ENCODE measurements at places on chromosomes 16 and 17. TPM values are rescaled to one million over a fixed set of nuclear protein-coding genes. Genes with fewer than 3 reads are reported as not detected.

GRCh38 chr17:73157521-73157890 lies 7.3 kb upstream of the SSTR2 start:
- no peak for DNase-seq

GRCh38 chr16:57145046-57146021 lies 40.5 kb downstream of the PSME3IP1 start:
- DNase-seq: peak; percentile 73

GRCh38 chr17:60741031-60741430 lies 63.4 kb downstream of the BCAS3 start:
- DNase-seq: no peak

DNA sequence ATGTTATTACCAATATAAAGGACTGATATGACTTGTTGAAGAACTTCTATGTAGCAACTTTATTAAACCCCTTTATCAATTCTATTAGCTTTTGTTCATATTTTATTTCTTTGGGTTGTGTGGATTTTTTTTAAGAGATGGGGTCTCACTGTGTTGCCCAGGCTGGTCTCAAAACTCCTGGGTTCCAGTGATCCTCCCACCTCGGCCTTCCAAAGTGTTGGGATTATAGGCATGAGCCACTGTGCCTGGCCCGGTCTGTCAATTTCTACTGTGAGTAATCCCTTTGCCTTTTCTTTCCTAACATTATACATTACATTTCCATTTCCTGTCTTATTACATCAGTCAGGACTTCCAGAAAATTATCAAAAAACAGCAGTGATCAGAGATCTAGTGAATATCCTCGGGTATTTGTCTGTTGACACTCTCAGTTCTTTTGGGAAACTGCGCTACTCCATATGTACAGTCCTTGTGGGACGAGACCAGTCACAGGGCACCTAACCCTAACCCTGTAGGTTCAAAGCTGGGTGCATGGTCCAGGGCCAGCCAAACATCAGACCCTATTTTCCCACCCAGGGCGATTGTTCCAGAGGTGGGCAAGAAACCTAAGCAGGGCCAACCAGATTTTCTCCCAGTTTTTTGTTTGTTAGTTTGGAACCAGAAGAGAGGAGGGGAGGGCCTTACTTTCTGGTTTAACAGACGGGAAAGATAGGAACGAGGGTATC lies 1.7 kb upstream of the SLC47A1 start:
- DNase-seq: no peak

- DNase-seq: no peak
These were observed 1.1 kb downstream of the C17orf107 start for GRCh38 chr17:4900231-4901107.

DNA sequence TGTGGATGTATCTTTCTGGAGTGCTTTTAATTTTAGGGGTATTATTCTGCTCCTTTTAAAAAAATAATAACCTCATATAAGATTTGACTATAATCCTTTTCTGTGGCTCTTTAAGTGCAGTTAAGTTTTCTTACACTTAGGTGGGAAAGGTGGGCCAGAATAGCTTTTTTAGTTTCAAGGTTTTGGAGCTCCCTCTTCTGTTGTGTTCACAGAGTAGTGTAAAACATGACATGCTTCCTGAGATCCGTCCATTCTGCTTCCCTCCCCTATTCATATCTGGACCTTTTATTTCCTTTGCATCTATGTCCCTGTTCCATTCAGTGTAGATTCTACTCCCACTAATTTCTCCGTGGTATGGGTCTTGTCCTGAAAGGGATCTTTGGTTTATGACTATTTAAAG lies 12.8 kb downstream of the LRRC36 start:
- DNase-seq: no peak

DNA sequence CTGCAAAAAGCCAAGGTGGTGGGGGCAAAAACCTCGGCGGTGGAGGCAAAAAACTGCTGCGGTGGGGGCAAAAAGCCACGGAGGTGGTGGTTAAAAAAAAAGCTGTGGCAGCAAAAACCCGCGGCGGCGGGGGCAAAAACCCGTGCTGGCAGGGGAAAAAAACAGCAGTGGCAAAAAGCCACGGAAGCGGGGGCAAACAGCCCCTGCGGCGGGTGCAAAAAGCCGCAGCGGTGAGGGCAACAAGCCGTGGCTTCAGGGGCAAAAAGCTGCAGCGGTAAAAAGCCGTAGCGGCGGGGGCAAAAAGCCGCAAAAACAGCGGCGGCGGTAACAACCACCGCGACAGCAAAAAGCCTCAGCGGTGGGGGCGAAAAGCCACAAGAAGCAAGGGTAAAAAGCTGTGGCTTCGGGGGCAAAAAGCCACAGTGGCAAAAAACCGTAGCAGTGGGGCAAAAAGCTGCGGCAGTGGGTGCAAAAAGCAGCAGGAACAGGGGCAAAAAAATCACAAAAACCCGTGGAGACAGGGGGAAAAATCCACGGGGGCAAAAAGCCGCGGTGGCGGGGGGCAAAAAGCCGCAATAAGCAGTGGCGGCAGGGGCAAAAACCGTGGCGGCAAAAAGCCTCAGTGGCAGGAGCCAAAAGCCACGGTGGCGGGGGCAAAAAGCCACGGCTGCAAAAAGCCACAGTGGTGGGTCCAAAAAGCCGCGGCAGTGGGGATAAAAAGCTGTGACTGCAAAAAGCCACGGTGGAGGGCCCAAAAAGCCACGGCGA lies 193.7 kb downstream of the SHCBP1 start:
- DNase-seq: no peak

- no peak for DNase-seq
These were observed 144.8 kb downstream of the GSG1L start for GRCh38 chr16:27918755-27919154.

DNA sequence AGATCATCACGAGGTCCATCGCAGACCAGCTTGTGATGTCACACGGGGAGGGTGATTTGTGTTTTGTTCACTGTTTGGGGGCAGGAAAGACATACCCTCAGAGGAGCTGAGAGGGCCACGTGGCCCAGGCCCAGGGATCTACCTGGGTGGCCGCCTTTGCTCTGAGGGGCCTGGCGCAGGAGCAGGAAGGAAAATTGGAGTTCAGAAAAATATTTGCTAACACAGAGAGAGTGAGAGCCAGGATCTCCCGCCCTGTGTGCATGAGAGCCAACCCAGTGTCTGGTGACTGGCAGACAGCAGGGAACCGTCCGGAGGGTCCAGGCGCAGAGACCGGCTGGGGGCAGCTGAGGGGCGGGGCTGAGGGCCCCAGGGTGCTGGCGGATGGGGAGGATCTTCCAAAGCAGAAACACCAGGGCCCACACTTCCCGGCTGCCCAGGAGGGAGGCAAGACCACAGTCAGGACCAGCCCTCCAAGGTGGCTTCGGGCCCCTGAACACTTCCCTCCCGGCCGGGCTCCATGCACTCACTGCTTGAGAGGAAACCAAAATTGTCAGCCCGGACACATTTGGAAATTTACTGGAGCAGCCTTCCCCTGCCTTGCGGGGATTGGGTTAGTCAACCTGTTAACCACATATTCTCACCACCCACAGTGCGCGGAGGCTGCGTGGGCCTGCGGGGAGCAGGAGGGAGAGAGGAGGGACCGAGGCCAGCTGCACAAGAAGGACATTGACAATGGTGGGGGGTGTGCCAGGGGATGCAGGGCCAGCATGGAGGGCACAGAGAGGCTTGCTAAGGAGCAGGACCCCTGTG lies 52.6 kb downstream of the RBFOX3 start:
- DNase-seq: no peak

- no peak for DNase-seq
These were observed 55.3 kb downstream of the SKAP1 start for GRCh38 chr17:48374650-48375230.

DNA sequence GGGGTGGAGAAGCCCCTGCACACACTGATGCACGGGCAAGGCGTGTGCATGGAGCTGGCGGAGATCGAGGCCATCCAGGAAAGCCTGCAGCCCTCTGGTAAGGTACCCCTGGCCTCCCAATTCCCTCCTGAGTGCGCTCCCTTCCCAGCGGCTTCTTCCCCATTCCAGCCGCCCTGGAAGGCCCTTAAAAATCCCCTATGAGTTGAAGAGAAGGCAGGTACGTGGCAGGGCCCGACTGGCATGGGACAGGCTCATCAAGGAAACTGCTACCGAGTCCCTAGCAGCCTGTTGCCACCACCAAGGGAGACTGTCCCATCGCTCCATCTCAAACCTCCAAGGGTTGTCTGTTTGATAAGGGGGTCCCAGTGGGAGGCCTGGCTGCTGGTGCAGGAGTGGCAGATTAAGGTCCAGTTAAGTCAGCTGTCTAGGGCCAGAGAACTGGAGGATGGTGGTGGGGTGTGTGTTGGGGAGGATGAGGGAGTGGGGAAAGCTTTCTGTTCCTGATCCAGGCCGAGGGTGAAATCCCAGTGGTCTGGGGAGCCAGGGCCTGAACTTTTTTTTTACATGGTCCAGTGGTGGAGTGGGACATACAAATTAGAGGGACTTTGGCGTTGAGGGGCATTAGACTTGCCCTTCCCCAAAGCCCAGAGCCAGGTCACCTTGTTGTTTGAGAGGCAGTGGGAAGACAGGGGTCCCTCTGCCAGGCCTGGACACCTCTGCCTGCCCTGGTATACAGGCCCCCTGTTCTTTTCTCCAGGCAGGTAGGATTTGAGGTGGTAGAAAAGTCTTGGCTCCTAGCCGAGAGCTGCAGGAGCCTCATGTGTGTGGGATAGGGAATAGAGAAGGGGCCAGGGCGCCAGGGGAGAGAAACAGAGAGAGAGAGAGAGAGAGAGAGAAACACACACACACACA lies 994 bp downstream of the IGFBP4 start:
- DNase-seq: no peak

DNA sequence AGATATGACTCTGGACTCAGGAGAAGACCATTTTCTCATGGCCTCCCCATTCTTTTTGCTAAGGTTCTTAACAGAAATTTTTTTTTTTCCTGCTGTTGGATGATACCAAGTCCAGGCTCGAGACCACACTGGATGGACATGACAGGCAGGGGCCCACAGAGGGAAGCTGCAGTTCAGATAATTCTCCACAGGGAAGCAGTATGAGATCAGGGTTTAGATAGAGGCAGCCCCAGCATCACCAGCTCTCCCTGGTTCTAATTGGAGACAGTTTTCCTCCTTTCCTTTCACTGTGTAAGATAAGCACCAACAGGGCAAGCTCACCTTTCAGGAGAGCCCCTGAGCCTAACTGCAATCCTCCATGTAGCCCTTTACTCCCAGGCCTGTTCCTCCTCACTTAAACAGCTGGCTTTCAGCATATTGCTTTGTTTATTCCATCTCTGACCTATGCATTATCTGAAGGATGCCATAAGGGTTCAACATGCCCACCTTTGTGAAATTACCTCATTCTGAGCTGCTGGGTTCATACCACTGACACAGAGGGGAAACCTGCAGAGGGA lies 108.1 kb downstream of the SNX11 start:
- no peak for DNase-seq

DNA sequence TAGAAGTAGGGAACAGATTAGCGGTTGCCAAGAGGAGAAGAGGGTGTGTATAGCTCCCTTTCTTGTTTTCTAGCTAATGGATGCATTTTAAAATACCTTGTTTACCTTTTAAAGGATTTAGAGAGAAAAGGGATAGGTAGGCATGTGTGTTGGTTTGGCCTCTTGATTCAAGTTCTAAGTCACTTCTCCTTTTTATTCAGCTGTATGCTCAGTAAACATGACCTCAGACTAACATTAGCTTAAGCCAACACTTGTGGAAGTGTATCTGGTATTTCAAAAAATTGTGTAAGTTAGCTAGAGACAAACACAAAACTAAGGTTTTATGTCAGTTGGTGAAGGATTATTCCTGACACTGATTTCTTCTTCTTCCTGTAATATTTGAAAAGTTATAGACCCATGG lies 204.1 kb upstream of the NOG start:
- DNase-seq: no peak

GRCh38 chr17:50492214-50492613 lies 13.6 kb downstream of the RSAD1 start:
- no peak for DNase-seq

- no peak for DNase-seq
These were observed 24.3 kb upstream of the B4GALNT2 start for GRCh38 chr17:49108318-49108717.

DNA sequence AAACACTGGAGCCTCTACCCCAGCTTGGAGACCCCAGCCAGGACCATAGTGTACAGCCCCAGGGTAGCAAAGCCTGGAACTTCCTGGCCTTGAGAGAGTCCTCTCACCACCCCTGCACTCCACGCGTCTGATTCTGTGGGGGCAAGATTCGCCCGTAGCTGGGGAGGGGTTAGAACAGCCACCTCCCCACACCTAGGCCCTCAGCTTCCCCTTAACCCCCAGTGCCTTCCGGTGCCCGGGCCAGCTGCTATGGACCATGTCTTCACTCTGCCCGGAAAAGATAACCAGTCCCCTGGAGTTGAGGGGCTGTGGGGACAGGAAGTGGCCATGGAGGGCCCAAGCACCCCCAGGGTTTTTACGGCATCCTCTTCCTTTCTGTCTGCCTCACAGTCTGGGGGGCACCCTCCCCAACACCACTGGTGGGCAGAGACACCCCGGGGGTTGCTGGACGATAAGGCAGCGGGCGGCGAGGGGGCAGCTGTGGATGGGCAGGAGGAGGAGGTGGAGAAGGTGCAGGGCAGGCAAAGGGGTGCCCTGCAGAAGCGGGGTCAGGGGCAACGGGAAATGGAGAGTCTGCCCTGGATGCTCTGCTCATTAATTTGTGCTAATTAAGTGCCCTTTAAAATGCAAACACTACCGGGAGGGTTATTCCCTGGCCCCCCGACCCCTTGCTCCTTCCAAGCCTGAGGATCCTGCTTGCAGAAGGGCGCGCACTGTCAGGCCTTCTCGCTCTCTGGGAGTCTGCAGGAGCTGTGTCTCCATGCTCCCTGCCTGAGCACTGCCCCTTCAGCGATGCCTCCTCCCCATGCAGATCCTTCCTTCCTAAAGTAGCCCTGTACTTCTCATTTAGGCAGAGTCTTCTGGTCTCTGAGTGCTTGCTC lies 2.4 kb downstream of the PRSS27 start:
- no peak for DNase-seq

DNA sequence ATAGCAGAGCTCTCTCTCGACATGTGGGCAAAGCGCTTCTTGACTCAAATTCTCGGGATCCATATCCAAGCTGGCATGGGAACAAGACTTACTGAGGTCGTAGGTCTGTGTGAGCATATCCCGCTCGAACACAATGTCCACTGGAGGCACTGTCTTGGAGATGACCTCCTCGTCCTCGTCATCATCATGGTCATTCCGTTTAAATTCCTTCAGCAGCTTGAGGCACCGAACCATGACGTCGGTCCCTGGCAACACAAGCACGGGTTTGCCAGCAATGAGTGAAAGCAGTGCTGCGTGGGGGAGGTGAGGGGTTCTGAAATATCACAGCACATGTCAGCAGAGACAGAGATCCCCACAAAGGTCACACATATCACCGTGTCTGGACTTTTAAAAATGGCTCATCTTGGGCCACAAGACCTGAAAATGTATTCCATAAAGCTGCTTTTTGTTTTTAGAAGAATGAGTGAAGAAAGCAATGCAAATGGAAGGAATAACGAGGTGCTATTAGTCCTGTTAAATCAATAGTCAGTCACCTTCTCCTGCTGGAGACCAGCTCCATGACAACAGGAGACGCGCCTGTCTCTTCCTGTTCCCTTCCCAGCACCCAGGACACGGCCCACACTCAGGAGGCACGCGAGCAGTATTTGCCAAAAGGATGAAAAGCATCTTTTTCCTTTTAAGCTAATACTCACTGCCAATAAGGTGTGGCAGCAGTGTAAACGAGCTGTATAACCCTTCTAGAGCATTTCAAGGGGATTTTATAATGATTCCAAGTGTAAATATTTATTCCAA lies 37.9 kb downstream of the GTF3C1 start:
- no peak for DNase-seq

GRCh38 chr17:9805769-9806168 lies 14.4 kb upstream of the DHRS7C start:
- no peak for DNase-seq

The ADAP2 gene
- total RNA-seq: 24.1 TPM

The ZG16 gene
- not detected for total RNA-seq

The NEUROD2 gene
- not detected for total RNA-seq

The ZNF597 gene
- 2.5 TPM for total RNA-seq

The SPATA22 gene
- total RNA-seq: not detected

The AGRP gene
- not detected for total RNA-seq

The NPIPA3 gene
- 2.0 TPM for total RNA-seq

The FOXC2 gene
- 0.32 TPM for total RNA-seq

Data from lower leg skin (tissue), 4 donors.